ENCODE measurements at places on chromosomes 11 and 22. TPM values are rescaled to one million over a fixed set of nuclear protein-coding genes. Genes with fewer than 3 reads are reported as not detected.

GRCh38 chr22:49606562-49607290 is 220.9 kb downstream of the BRD1 start:
- no peak for DNase-seq

- DNase-seq = peak; percentile 61
These were observed 27.9 kb upstream of the LRRC32 start for GRCh38 chr11:76698321-76699043.

DNA sequence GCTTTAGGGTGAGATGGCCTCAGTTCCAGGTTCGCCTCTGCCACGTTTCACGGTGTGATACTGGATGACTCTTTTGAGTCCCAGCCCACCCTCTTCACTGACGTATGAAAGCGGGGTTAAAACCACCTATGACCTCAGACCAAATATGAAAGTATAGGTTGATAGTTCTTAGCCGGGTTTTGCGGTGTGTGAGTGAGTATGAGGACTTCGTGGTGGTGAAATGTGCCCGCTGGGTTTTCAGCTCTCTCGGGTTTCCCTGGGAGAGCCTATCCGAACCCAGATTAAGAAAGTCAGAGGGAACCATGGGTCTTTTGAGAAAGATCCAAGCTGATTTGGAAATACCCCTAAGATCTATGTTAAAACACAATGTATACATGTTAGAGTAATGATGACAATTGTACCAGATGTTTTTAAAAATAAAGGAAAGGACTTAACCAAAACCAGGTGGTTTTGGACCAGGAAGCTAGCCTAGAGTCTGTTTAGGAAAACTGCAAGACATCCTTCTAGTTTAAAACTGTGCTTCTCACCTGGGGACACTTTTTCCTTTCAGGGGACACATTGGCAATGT is 25.8 kb upstream of the ST3GAL4 start:
- no peak for DNase-seq

- no peak for DNase-seq
These were observed 134.9 kb upstream of the ISX start for GRCh38 chr22:34931026-34931425.

GRCh38 chr22:28674121-28674563 is 5.5 kb downstream of the TTC28 start:
- DNase-seq = no peak

TRIM29 gene
- total RNA-seq = 0.11 TPM

- no peak for DNase-seq
These were observed 52.9 kb downstream of the NCAPD3 start for GRCh38 chr11:134170919-134171281.

DNA sequence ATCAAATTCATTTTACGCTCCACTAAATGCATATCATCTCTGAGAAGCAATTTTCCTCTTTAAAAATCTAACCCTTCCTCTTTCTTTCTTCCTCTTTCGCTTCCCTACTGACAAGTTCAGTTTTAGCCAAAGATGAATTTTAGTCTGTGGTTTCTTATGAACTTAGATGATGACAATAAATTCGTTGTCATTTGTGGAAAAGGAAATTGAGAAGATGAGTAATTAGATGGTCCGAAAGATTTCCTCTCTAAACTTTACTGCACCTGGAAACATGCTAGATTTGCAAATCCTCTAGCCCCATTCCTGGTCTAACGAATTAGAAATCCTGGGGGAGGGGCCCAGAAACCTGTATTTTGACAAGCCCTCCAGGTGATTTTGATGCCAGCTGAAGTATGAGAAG is 855.4 kb upstream of the CHORDC1 start:
- DNase-seq = no peak

DNA sequence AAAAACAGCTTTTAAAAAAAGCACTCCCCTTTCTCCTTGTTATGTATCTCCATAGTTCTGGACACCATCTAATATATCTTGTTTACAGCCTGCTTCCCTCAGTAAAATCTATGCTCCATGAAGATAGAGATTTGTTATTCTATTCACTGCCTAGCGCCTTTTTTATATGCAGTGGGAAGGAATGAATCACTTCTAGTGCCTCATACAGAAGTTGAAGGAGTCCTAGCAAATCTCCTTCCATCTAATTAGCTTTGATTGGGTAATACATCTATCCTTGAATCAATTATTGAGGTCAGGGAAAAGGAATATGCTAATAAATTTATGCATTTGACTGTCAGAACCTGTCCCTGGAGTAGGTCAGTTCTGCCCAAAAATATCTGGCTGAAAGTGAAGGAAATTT is 25.8 kb downstream of the SPA17 start:
- DNase-seq = no peak

- no peak for DNase-seq
These were observed 41.1 kb upstream of the NARS2 start for GRCh38 chr11:78615724-78616123.

DNA sequence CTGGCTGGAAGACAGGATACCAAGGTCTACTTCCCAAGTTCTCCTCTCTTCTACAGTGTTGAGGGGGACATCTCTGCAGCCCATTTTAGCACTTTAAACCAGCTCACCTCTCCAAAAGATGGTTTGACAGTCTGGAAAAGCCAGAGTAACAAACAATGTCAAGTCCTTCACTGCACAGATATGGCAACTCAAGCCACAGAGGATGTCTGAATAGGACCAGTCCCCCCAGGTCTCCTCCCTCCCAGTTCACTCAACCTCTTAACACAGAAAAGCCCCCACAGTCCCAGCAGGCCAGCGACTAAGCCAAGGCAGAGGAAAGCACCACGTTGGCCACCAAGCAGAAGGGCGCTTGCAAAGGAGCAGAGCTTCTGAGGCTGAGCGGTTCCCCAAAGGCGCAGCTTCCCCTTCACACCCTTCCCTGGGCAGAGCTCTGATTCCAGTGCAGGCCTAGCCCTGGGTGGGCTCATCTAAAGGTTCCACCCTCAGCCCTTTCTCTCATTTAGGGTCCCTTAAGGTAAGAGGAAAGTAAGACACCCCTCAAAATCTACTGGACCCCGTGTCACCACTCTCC is 62.7 kb downstream of the PAK1 start:
- peak; percentile 32 for DNase-seq

- no peak for DNase-seq
These were observed 16.5 kb downstream of the SGSM1 start for GRCh38 chr22:24822471-24822870.

DNA sequence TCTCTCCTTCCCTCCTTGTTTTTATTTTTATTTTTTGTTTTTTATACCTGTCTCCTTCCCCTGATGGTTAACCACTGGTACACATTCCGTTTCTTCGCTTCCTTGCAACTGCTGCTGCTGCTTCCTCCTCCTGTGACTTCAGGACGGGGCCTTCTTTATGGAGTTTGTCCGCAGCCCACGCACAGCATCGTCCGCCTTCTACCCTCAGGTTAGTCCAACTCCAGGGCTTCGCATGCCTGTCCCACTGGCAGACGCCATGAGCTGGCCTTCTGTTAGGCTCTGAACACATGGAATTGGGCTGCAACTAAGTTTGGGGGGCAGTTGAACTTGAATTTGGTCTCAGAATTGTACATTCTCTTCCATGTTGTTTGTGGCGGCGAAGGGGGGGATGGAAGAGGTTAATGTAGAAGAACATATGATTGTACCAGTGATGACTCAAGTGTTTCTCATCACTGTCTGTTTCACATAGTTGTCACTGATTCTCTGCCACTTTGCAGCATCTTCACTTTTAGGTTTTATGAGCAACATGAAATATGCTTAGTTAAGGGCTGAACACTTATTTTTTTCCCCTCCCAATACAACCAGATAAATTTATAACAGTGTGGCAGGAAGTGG is 83.0 kb upstream of the YWHAH start:
- DNase-seq = no peak

- no peak for DNase-seq
These were observed 28.8 kb upstream of the EXPH5 start for GRCh38 chr11:108622341-108622740.

DNA sequence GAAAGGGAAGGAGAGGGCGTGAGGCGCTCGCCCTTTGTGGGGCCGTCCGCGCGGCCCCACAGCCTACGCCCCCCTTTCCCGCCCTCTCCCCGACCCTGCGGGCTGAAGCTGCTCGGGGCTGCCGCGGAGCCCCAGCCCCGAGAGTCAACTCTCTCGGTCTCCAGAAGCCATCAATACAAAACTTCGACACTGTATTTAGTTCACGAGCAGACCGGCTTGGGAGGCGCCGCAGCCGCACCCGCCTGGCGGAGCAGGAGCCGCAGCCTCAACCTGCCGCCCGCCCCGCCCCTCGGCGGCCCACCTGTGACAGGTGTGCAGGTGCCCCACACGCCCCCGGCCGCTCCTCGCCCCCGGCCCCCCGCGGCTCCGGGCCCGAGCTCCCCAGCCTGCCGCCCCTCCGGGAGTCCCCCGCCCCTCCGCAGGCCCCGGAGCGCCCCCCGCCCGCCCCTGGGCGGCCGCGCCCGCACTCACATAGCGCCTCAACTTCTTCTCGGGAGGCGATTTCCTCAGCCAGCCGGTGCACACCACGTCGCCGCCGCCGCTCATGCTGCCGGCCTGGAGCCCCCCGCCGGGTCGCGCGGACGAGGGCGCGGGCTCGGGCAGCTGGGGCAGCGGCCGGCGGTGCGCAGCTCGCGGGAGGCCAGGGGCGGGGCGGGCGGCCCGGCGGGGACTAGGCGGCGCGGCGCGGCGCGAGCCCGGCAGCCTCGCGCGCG is at the start of gene GAB2:
Gene GAB2 (minus strand): TSS at position 646 of the 713 bp plus-strand sequence. CDS start 100 bp downstream, at position 546.
- DNase-seq = no peak

DNA sequence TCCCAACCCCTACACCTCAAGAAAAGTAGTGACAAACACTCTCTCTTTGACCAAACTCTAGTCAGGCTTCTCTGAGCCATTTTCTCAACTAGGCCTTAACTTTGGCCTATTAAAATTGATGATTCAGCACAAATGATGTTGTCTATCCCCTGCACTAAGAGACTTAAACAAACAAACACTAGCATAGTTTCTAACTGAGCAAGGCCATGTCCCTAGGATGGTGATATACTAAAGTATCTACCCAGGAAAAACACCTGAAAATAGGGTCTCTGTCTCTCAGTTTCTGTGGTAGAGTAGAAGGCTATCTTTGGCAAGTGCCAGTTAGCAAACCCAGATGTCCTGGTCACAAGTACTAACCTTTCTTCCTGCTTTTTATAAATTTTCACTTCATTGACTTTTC is 219.7 kb upstream of the ANO3 start:
- no peak for DNase-seq

DNA sequence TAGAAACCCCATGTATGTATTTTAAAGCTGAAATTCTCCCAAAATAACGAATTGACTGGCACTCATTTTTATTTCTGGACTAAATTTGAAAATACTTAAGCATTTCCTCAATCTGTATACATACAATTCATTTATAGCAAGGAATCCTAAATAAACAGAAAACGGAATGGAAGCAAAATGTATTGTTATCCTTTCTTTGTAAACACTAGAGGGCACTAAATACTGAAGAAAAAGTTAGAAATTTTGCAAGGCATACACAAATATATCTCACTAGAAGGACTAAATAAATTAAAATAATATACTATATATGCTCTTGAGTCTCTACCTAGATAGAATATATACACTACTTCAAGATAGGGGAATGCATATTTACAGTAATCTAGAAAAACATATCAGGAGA is 23.1 kb upstream of the ANO5 start:
- no peak for DNase-seq

DNA sequence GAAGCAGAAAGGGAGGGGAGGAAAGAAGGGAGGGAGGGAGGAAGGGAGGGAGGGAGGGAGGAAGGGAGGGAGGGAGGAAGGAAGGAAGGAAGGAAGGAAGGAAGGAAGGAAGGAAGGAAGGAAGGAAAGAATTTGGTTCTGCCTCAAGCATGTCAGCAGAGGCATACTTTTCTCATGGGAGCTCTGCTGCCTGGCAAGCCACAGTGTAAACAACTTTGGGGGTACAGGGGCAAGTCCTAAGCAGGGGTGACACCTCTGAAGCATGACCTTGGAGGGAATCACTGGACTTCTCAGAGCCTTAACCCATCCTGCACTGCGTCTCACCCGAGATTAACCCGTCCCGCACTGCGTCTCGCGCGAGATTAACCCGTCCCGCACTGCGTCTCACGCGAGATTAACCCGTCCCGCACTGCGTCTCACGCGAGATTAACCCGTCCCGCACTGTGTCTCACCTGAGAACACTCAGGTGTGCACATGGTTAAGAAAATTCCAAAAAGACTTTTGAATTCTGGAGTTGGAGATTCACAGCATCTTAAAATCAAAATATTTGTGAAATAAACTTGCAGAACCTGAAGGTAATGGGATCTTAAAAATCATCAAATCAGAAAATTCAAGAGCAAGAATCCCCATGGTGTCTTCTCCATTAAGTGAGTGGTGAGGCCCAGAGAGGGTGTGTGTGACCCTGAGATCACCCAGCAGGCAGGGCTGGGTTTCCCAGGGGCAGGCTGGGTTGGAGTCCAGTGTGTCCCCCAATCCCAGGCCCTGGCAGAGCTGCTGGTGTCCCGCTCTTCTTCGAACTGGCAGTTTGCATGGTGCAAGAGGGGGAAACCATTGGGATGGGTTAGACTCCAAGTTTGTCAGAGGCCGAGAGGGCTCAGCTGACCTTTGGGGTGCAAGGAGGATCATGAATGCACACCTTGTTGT is 190.4 kb downstream of the MN1 start:
- no peak for DNase-seq

DNA sequence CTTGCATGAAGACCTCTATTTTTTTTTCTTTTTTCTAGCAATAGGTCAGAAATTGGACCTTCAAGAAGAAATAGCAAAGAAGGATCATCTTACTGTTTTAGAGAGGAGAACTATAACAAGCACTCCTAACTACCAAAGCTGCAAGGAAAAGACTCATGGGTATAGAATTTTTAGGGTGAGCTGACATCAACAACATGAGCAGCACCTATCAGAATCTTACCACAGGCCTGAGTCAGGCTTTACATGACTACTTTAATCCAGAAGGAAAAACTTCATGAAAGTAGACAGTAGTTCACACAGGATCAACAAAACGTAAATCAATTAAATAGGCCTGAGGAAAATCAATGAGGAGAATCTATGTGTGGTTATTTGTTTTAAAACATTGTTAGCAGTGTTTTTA is 130.5 kb downstream of the FAM76B start:
- no peak for DNase-seq

Measured in neural progenitor cell (in vitro differentiated cells).